ENCODE measurements at places on chromosomes 11 and 22.

DNA sequence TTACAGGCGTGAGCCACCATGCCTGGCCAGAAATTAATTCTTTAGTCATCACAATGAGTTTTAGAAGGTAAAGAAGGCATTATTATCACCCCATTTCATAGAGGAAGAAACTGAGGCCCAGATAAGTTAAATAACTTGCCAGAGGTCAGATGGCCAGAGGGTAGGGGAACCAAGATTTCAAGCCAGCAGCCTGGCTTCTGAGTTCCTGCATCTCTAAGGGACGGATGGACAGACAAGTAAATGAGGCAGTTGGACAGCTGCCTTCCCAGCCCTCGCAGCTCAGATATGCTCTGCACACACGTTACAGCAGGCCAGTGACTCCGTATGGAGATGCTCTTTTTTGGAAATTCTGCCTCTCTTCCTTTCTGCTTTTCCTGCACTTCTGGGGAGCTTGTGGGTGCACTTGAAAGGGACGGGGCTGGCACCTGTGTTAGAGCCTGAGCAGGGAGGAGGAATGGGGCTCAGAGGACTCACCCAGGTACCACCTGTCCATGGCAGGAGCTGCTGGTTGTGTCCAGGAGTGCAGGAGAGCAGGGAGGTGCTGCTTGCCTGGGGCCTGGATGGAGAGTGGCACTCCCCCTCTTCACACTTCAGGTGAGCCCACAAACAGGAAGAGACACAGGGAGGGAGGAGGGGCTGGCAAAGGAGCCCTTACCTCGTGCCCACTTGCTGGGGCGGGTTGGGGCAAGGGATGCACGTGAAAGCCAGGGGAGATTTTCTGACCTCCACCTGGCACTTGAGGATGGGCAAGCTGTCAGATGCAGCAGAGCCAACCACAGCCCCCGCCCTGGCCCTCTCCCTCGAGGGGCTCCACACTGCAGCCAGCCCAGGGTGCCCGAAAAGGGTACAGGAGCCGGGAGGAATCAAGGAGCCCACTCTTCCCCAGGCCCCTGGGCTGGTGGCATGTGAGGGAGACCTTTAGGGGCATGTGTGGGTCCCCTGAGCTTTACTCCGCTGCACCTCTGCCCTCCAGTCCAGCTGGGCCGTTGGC is 3.3 kb upstream of the FXYD2 start:
- peak; percentile 5 for DNase-seq

- DNase-seq: no peak
Observed at GRCh38 chr11:122703541-122704272, 48.2 kb downstream of the UBASH3B start.

GRCh38 chr11:120168960-120169681 is 31.2 kb upstream of the TRIM29 start:
- peak; percentile 84 for DNase-seq

- DNase-seq: peak; percentile 72
Observed at GRCh38 chr22:38733329-38733723, 22.5 kb downstream of the SUN2 start.

DNA sequence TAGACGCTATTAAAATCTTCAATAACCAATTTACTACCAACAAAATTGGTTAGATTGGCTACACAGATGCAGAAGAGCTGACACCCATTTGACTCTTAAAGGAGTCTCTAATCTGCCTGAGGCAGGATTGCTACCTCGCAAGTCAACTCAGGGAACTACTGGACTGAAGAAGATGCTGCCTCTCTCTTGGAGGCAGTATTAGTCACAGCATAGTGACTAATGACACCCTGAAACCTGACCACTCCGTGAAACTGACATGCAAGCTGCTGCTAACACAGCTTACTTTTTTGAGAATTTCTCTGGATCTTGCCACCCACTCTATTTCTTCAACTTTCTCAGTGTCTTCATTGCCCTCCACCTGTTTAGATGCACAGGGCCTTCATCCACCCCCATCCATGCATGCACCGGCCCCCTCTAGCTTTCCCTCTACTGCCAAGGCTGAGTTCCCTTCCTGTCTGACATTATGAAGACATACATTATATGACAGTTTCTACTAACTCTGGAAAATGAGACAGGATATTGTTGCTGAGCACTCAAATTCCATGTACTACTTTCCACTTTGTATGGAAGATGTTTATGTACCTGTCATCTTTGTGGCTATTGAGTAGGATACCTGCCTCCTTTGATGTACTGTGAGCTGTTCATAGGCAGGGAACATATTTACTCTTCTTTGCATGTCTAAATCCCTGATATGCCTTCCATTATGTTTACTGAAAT is 183.2 kb downstream of the MSANTD4 start:
- no peak for DNase-seq

DNA sequence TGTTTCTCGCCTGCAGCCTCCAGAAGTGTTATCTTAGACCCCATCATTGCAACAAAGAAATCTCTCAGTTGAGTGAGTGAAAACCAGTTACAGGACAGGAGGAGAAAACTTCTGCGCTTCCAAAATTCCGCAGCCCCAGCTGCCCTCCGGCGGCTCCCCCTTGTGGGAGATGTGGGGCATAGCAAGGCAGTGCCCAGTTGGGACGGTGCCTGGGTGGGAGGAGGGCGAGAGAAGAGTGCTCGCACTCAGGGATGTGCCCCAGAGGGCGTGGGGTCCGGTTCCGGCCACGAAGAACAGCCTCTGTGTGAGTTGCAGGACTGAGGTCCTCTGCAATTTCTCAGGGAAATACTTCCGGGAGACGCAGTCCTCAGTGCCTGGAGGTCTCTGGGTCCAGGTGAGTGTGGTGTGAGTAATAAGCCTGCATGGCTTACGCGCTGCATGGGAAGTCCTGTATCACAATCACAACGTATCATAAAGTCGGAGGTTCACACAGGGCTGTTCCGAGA is 87.0 kb upstream of the BLID start:
- DNase-seq: peak; percentile 84

- DNase-seq: no peak
Observed at GRCh38 chr11:46149826-46150225, 28.6 kb upstream of the PHF21A start.

DNA sequence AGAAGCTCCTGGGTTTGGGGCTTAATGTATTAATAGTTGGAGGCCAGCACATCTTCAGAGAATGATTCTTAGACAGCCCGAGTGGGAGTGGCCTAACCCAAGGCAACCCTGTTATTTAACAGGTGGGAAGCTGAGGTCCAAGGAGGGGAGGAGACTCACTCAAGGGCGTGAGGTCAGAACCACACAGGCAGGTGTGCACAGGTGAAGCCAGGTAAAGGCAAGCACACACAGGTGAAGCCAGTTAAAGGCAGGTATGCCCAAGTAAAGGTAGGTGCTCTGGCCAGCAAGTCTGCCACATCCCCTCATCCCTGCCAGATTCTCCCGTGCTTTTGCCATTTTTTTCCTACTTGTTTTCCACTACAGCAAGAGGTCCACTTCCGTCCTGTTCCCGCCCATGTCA is 2.9 kb upstream of the SHANK2 start:
- DNase-seq: no peak

- DNase-seq: no peak
Observed at GRCh38 chr22:43263645-43264514, 76.9 kb upstream of the TTLL12 start.

DNA sequence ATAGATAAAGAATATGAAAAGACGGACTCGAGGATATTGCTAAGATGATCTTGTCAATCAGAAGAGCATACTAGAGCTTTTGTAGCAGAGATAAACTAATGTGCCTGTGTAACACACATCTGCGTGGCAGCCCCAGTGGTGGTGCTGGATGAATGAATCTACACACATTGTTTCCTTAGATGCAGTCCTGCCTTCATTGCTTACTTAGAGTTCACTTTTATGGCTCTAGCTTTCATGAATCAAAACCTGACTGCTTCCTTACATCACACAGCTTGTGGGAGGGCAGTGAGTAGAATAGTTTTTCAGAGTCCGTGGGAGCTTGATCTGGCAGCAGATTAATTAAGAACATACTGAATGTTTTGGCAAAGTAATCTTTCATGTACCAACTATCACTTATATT is 83.7 kb downstream of the EXT2 start:
- no peak for DNase-seq

DNA sequence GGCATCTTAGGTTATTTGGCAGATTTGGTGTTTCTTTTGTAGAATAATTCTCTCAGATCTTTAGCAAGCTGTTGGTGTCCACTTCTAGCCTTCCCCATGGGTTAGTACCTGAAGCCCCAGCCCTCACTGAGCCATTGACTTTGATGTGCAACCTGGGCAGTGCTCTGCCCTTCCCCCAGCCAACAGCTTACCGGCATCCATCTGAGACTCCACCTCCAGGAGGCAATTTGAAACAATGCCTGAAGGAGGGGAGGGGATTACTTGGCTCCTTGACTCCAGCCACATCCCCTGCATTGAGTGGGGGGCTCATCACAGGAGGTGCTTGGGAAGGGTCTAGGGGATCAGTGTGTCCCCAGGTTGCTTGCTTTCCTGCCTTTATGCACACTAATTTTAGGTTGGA is 114.8 kb downstream of the TRIM29 start:
- peak; percentile 28 for DNase-seq

DNA sequence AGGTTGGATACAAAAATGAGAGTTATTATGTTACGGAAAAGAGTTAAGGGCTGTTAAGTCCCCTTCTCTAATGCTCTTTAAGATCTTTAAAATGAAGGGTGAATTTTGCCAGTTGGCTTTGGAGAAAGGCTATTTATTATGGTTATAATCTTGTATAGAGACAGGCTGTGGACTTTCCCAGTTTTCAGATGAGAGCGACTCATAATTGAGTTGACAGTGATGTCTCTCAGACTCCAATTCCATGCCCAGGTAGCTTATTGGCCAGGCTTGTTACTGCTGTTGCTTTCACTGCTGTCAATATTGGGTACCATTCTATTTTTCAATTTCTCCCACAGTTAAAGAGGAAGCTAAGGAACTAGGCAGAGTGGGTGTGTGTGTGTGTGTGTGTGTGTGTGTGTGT is 13.1 kb downstream of the ENDOD1 start:
- no peak for DNase-seq

DNA sequence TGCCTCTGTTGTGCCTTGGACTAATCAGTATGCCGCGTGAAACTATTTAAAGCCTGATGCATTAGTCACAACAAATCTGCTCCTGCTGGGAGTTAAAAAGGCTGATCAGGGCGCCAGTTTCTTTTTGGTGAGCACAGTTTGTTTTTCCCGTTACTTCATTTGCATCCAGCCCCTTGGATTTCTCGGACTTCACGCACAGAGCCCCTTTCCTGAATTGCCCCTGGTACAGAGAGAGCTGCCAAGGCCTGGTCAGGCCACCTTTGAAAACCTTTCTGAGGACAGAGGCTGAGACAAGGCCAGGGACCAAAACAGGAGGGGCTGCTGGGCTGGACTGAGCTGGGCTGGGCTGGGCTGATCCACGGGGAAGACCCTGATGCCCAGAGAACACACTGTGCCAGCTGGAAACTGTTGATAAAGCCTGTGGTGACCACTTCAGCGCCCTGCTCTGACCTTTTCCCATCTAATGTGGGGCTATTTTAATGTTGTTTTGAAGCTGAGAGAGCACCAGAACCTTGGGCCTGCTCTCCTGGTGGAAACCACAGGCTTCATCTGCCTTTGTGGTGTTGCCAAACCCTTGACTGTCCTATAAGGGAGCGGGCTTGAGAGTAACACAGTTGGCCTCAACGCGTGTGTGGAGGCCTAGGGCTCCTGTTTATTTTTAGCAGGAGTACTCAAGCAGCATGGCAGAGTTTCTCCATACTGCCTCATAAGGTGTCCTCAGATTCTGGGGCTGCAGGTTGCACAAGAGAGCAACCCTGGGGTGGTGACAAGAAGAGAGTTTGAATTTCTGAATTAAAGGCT is 44.2 kb downstream of the NAV2 start:
- no peak for DNase-seq

- no peak for DNase-seq
Observed at GRCh38 chr11:1879342-1879940, 12.3 kb downstream of the PRR33 start.

- DNase-seq: no peak
Observed at GRCh38 chr11:15605094-15605493, 490.4 kb downstream of the INSC start.

DNA sequence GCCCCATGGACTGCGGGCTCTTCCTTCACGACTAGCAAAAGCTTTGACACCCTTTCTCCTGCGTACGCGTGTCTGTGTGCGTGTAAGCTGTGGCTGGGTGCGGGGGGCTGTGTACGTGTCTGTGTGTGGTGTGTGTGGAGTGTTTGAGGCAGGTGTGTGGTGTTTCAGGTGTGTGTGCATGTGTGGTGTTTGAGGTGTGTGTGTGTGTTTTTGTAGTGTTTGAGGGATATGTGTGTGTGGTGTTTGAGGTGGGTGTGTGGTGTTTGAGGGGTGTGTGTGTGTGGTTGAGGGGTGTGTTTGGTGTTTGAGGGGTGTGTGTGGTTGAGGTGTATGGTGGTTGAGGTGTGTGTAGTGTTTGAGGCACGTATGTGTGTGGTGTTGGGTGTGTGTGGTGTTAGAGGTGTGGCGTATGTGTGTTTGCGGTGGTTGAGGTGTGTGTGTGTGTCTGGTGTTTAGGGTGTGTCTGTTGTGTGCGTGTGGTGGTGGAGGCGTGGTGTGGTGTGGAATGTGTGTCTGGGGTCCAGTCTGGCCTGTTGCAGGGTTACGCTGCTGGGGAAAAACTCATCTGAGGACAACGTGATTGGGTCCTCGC is 687 bp upstream of the ARSA start:
- no peak for DNase-seq

DNA sequence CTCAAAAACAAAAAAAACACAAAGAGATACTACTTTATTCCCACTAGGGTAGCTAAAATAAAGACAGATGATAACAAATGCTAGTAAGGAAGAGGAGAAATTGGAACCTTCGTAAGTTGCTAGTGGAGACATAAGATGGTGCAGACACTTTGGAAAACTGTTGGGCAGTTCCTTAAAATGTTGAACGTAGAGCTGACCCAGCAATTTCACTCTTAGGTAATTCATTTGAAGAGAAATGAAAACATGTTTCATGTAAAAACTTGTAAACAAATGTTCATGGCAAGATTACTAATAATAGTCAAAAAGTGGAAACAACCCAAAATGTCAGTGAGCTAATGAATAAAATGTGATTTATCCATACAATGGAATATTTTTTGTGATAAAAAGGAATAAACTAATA is 29.2 kb upstream of the ACAT1 start:
- DNase-seq: no peak

- no peak for DNase-seq
Observed at GRCh38 chr11:111185266-111185665, 60.3 kb upstream of the POU2AF2 start.
